ENCODE measurements at places on chromosomes 6 and 20.
A peak's percentile ranks its signal among the peaks of the same experiment; 100 is the strongest.

GRCh38 chr6:28353981-28354676 lies 4.4 kb downstream of the ZKSCAN3 start:
- no peak for DNase-seq

- DNase-seq, result no peak
Observed at GRCh38 chr6:49764571-49765236, 20.5 kb upstream of the CRISP3 start.

DNA sequence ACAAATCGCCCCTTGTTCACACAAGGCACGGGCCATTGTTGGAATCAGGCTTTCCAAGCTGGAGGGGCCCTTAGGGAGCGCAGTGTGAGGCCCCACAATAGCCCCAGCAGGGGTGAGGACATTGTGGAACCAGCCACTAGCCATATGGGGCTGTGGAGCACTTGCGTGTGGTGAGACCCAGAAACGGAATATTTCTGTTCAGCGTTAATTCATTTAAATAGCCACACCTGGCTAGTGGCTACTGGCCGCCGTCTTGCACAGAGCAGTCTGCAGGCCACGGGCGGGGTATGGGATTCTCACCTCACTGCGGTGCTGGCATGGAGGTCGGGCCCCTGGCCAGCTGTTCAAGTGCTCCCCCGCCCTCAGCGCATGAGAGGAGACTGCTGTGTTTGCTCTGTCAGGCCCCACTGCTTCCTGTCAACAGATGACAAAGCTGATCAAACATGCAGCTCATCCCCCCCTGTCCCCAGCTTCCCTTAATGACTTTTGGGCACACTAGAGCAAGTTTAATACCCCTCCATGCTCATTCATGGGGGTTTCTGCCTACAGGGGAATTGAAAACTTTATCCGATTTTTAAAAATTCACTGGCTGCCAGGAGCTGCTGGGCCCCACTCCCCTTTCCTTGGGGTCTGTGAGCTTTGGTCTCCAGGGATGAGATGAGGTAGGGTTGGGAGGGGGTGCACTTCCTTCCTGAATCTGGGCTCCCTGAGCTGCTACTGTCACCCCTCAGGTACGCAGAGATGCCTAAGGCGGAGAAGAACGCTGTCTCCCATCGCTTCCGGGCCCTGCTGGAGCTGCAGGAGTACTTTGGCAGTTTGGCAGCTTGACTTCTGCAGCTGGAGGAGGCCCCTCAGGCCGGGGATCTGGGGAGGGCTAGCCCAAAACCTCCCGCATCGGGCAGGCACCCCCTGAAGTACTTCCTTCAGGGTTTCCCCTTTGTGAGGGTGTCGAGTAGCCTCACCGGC lies 13.6 kb downstream of the ITPA start:
- no peak for DNase-seq

DNA sequence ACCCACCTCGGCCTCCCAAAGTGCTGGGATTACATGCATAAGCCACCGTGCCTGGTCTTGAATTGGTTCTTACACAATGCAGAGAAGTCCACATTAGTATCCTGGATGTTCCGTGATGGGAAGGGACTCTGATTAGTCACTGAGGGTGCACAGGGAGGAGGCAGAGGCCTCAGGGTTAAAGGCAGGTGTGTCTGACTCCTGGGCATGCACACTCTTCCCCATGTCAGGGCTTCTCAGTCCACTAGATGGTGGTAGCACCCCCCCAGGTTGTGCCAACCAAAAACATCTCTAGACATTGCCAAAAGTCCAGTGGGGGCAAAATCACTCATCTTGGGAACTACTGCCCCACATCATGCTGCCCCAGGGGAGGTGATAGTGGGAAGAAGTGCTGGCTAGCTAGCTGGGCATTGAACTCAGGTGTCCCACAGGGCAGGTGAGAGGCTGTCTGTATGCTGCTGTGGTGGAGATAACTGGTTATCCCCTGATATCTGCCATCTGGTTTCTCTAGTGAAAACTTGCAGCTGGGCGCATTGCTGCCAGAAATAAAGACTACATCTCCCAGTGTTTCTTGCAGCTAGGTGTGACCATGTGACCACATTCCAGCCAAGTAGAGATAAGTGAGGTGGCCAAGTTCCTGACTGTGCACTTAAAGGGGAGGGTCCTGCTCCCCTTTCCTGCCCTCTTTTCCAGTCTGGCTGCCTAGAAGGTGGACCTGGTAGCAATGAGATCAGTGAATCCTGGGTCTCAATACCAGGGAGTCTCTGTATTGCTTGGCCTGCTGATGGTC lies 8.4 kb upstream of the NSFL1C start:
- DNase-seq, result no peak

- no peak for DNase-seq
Observed at GRCh38 chr6:145508107-145508506, 227.2 kb downstream of the EPM2A start.

DNA sequence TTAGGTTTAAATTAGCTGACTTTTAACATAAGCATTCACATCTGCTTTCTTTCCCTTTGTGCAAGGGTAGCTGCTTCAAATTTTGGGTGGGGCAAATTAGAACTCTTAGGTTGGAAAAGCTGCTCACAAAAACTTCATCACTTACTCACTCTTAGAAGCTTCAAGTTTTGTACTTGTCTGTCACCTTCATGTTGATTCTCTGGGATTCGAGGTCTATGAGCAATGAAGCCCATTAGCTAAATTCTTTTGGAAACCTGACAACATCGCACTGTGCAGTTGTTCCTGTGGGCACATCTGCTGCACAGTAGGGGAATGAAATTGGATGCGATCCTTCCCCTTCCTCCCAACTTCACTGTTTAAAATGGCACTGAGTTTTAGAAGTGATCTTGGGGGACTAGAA lies 156.1 kb downstream of the UBE3D start:
- DNase-seq, result no peak

DNA sequence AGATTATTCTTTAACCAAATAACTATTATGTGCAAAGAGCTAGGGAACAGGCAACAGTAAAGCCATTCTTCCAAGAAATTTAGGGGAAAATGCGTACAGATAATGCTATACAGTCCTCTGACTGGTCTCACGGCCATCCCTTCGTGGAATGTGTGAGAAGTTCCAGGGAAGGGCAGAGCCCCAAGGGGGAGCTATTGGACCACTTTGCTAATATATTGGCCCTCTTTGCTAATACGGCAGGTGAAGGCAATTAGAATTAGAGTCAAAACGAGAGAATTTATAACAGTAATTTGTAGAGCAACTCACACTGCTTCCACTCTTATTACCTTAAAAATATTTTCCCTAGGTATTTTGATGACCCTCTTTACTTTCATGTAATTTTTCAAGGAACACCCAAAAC lies 140.4 kb downstream of the IMPG1 start:
- DNase-seq, result peak; percentile 19

GRCh38 chr20:1891263-1892118 lies 3.7 kb upstream of the SIRPA start:
- DNase-seq, result no peak

DNA sequence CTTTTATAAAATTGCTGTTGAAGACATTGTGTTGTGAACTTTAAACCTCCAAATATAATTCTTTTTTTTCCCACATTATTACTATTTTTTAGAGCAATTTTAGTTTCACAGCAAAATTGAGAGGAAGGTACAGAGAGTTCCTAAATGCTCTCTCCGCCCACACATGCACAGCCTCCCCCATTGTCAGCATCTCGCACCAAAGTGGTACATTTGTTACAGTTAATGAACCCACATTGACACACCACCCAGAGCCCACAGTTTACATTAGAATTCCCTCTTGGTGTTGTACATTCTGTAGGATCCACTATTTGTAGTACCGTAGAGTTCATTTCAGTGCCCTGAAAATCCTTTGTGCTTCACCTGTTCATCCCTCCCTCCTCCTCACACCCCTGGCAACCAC lies 33.8 kb downstream of the TMEM181 start:
- no peak for DNase-seq

DNA sequence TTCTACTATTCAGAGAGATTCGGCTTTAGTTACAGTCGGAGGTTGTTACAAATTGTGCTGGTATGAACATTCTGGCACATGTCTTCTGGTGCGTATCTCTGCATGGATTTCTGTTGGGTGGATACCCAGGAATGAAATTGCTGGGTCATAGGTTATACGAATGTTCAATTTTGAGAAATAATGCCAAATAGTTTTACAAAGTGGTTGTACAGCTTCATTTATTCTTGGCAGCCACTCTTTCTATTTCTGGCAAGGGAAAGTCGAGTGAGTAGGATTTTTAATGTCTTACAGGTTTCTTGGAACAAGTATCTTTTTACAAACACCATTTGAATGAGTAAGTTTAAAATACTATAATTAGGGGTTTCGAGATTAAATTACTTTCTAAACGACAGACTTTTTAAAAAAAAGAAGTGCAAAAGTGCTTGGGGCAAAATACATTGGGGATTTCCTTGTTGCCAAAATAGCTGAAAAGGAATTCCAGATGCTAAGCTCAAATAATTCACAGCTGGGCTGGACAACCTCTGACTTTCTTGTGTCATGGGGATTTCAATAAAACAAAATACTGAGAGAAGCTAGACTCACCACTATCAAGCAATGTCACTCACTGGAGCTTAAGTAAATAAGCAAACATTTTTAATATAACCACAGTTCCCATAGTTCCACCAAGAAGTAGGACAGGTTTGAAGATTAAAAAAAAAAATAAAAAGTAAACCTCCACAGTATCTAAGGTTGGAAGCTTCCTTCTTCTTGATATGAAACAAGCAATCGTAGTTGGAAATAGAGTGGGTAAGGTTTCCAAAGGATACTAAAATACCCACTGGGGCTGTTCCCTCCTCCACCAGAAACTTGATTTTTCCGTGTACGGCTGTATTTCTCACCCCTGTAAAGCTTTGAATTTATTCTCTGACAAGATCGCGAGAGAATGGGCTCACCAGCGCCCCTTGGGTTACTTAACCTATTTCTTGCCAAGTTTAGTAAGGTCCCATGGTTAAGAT lies 21.6 kb upstream of the GFOD1 start:
- DNase-seq, result no peak

DNA sequence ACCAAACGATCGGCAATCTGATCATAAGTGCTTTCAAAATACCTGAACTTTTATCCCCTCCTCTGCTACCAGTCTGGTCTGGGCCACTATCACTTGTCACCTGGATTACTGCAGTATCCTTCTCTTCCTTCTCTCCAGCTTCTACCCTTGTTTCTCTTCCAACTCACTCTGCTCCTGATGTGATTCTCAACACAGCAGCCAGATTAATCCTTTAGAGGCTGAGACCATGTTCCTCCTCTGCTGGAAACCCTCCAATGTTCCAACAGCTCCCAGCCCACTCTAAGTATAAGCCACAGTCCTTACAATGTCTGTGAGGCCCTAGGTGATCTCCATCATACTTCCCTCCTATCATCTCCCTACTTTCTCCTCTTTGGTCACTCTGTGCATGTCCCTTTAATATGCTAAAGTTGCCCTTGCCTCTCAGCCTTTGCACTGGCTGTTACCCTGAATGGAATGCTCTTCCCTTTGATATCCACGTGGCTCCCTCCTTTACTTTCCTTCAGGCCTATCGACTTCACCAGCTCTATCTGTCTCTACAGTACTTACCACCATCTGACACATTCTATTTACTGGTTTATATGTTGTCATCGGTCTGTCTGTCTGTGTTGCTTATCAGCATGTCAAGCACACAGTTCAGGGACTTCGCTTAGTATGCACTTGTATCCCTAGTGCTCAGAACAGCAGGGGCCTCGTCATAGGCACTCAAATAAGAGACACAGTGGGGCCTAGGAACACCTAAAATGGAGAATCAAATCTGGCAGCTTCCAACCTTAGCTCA lies 35.0 kb upstream of the RNF24 start:
- DNase-seq, result no peak

DNA sequence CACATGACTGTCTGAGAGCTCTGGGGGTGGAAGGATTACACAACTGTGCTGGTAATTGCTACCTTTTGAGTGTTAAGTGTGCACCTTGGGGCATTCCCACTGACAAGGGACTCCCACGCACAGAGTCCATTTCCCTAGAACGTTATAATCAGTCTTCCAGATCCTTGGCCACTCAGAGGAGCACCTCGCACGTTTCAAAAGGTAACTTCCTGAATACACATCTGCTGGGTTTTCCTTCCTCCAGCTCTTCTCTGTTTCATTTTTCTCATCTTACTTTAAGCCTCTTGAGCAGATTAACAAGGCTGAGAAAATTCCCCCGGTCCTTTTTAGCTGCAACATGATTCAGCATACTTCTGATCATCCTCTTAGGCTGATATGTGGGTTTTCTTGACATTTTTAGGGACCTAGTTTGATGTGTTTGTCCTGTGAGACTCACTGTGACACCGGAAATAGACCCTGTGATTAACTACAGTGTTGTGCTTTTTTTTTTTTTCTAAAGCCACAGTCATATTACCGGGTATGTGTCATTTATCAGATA lies 98.4 kb upstream of the DUSP22 start:
- DNase-seq, result no peak

DNA sequence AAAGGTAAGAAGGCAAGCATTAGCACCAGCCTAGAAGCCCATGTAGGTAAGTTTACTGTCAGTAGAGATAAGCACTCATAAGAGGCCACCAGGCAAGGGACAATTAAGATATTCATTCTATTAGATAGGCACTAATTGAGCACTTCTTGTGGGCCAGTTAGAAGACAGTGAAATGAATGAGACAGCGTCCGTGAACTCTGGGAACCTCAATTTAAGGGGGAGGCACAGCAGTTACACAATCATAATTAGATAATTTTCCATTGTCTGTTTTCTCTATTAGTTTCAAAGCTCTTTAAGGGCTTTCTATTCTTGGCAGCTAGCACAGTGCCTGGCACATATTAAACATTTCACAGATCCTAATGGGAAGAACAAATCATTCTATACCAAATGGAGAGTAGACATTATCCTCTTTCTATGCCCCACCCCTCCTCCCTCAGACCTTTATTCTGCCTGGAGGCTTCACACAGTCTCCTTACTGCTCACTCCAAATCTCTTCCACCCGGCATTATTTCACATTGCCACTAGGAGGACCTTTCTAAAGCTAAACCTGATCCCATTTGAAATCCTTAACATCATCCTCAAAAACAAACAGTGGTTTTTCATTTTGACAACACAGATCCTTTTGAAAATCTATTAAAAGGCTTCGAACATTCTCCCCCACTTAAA lies 529.6 kb downstream of the ADGRB3 start:
- peak; percentile 37 for DNase-seq

- no peak for DNase-seq
Observed at GRCh38 chr20:57176842-57177241, 89.6 kb downstream of the BMP7 start.

DNA sequence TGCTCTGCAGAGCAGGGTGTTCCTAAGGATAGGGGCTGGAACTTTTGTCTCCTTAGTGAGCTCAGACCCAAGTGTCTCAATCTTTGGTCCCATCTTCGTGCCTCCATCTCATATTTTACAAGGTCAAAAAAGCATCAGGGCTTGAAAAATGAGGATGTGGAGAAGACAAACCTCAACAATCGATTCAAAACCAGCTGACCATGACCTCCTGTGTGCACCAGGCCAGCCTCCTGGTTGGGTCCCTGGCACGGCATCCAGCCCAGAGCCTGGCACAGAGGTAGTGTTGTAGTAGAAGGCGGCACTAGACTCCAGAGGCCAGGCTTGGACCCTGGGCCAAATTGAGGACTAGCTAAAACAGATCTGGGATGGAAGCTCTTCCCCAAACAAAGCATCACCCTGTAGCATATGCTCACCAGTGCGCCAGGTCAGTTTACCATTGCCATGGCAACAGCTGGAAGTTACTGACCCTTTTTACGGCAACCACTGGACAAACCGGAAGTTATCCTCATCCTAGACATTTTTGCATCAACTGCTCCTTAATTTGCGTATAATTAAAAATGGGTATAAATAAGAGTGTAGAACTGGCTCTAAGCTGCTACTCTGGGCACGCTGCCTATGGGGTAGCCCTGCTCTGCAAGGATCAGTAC lies 69.3 kb upstream of the BLCAP start:
- DNase-seq, result no peak

GRCh38 chr6:90068703-90069523 lies 174.6 kb downstream of the GJA10 start:
- no peak for DNase-seq

GRCh38 chr6:47832386-47833100 lies 50.7 kb downstream of the OPN5 start:
- DNase-seq, result no peak

Measured in ACHN (cell line).